ENCODE measurements at places on chromosomes 3 and 15.

GRCh38 chr3:172152874-172153273 lies 113.5 kb downstream of the FNDC3B start:
- DNase-seq: no peak

GRCh38 chr3:8647137-8647985 lies 2.8 kb upstream of the SSUH2 start:
- no peak for DNase-seq

DNA sequence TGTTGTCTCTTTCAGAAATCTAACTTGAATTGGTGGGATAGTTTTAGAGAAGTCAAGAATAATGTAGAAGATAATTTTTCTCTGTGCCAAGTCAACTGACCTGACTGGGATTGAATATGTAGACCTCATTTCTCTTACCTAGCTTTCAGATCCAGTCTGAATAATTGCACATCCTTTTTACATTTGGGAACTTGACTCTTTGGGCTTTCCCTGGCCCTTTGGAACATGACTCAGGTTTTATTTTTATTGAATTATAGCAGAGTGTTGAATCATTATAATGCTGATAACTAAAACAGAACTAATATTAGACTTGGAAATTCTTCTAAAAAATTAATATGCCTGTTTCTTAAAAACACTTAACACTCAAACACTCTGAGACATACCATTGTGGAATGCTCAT lies 76.5 kb downstream of the PFN2 start:
- DNase-seq: no peak

- no peak for DNase-seq
These were observed 27.3 kb downstream of the RNU5B-1 start for GRCh38 chr15:65331811-65332210.

GRCh38 chr3:57157545-57157944 lies 7.6 kb downstream of the IL17RD start:
- DNase-seq: no peak

DNA sequence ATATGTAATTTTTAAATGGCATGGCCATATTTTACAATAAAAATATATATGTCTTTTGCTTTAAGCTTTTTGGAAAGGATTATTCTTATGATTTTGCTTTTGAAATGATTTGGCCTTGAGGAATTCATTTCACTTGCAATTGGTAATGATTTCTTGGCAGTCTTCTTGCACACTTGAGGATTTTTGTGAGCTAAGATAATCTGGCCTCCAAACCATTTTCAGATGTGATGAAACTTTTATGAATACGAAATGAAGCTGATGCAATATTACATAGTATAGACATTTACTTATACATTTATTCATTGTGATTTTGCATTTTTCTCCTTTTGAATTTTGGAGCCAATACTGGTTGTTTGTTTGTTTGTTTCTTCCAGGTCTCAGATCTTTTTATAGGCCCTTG lies 6.4 kb upstream of the SH2D7 start:
- DNase-seq: no peak

- DNase-seq: no peak
These were observed 172.8 kb upstream of the ICE2 start for GRCh38 chr15:60651734-60652141.

DNA sequence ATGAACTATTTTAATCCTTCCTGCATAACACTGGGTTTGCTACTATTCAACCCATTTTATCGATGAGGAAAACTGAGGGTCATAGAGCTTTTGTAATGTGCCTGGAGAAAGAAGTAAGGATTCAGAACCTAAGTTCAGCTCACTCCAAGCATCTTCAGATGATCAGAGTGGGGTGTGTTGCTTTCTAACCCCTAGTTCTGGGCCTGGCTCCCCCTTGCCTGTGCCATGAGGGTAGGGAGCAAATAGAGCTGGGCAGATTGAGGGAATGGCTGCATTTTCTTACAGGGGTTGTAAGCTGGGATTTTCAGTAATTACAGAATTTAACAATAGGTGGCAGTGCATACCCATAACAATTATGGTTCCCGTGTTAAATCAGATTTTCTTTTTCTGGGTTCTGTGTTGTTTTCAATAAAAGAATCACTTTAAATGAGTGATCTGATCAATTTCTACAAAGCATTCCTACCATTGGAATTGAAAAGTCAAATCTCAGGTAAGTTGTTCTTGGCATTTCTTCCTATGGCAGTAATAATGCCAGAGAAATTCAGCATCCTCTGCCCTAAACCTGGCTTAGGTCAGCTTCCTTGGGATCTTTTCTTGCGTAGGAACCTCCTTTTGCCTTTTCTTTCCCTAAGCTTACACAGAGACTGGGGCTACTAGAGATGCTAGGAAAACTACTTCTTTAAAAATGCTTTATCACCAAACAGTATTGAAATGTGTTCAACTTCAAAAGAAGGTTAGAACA lies 103.8 kb upstream of the IL12A start:
- DNase-seq: peak; percentile 16

Measured in KG1 (cell line).